ENCODE measurements at places on chromosomes 16 and 17.
A peak's percentile ranks its signal among the peaks of the same experiment; 100 is the strongest.

GRCh38 chr17:55286681-55287589, 22.2 kb downstream of the HLF start:
- DNase-seq, result no peak

DNA sequence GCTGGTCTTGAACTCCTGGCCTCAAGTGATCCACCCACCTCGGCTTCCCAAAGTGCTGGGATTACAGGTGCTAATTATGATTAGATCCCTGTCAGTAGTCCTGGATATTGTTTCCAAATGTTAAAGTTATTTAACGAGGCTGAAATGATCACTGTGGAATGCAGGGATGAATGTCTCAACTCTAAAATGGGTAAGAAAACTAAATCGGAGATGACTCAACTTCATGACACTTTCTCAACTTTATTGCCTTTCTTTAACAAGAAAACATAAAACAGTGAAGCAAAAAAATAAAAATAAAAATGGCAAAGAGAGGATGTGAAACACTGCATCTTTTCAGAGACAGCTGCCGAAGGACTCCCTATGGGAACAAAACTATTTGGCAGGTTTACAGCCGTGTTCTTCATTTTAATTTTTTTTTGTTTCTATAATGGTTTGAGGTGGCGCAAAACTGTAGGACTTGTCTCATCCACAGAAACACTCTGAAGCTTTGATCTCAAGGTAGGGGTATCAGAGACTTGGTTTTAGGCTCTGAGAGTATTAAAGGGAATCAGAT, 382.0 kb downstream of the GRIN2A start:
- no peak for DNase-seq

- DNase-seq, result no peak
These were observed 56.1 kb downstream of the RGS9 start for GRCh38 chr17:65193305-65193704.

- no peak for DNase-seq
These were observed 4.6 kb downstream of the HSD3B7 start for GRCh38 chr16:30989469-30990047.

DNA sequence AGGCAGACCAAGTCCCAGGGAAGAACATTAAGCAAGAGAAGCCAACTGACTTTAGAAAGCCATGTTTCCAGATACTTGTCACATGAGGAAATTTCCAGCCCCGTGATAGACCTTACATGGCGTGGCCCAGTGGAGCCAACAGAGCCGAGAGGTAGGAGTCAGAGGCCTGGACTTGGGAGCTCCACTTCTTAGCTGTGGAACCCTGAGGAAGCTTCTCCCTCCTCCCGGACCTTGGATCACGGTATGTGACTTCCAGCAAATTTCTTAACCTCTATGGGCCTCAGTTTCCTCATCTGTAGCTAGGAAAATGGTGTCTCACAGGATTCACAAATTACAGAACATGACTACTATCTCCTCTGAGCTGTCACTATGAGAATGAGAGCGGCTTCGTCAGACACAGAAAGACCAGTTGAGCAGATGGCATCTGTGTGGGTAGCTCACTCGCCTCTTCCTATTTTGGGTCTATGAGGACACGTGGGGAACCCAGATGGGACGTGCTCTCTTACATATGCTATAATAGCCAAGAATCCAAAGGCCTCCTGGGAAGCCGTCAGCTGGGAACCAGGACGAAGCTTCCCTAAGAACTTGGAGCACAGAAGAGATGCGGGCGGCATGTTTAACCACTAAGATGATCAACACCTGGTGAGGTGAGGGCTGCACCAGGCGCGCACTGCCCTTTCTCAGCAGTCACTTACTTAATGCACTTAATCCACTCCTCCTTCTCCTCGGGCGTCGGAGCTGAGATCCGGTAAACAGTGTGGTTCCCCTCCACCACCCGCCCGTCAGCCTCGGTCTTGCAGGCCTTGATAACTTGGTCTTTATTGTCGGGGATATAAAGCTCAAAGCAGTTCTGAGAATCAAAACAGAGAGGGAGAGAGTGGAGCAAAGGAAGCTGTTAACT, 102.3 kb downstream of the CYTH1 start:
- no peak for DNase-seq

GRCh38 chr16:88061346-88062110, 110.3 kb downstream of the BANP start:
- no peak for DNase-seq

DNA sequence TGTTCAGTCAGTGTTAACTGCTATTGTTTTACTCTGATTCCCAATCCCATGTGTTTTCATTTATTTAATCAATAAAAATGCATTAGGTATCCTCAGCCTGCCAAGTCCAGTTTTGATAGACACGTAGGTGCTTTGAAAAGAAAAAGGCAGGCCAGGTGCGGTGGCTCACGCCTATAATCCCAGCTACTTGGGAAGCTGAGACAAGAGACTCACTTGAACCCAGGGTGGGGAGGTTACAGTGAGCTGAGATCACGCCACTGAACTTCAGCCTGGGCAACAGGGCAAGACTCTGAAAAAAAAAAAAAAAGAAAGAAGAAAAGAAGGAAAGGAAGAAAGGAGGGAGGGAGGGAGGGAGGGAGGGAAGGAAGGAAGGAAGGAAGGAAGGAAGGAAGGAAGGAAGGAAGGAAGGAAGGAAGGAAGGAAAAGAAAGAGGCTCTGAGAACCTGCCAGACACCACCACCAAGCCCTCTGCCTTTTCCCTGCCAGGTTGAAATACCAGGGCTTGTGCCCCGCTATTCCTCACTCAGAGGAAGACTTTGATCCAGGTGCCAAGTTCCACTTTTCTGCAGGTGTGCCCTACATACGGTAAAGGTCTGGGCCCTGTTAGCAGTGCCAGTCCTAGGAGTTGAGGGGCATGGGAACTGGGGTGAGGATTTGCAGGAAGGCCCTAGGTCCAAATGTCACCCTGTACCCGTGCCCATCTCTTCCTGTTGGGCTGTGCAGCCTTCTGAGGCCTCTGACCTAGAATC, 10.1 kb upstream of the KCNH6 start:
- DNase-seq, result no peak

GRCh38 chr16:85869785-85870558, 29.0 kb upstream of the IRF8 start:
- DNase-seq, result no peak

- DNase-seq, result no peak
These were observed 31.6 kb downstream of the AATF start for GRCh38 chr17:36980280-36980761.

DNA sequence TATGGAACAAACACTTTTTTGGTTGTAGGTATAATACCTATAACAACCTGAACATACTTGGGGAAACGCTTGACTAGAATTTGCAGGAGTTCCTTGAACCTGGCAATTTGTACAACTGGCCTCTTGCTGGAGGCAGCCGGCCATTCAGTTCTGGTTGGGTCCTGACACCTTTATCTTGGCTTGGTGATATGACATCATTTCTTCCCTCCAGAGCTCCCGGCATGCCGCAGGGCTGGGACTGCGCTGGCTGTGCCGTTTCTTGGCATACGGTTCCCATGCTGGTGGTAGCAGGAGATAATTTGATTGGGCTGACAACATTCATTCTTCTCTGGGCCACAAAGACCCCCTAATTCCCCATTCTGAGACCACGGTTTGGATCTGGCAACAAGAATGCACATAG, 87.5 kb downstream of the ASIC2 start:
- no peak for DNase-seq

DNA sequence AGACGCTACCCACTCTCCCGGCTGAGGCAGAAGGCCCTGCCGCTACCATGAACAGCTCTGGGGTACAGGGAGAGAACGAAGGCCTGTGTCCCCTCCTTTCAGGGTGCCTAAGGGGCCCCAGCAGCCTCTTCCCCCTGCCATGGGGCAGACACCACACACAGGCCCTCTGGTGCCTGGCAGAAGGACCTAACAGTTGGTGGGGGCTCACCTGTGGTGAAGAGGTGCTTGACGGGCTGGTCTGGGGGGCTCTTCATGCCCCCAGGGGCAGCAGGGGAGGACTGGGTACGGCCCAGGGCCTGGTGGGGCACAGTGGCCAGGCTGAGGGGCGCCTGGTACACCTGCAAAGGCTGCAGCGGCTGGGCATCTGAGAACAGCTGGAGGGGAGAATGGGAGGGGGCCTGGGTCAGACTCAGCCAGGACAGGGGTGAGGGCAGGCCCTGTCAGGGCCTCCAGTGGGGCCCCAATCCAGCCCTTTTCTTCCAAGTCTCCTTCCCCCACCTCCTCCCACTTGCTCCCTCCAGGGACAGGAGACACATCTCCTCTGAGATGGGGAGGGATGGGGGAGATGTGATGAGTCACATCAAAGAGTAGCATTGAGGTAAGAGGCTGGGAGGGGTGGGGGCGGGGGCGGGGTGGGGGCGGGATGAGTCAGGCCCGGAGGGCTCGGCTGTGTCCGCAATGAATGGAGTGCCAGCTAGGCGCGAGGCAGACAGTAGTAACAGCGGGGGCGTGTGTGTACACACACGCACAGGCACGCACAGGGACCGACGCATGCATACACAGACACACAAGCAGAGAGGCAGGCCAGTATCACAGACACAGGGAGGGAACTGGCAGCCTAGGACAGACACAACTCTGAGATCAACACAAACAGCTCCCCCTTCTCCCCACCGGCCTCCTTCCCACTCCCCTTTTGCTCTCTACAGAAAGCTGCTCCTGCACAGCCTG, 16.1 kb downstream of the G6PC3 start:
- no peak for DNase-seq

- DNase-seq, result peak; percentile 21
These were observed 122.3 kb downstream of the PCTP start for GRCh38 chr17:55873017-55873758.

DNA sequence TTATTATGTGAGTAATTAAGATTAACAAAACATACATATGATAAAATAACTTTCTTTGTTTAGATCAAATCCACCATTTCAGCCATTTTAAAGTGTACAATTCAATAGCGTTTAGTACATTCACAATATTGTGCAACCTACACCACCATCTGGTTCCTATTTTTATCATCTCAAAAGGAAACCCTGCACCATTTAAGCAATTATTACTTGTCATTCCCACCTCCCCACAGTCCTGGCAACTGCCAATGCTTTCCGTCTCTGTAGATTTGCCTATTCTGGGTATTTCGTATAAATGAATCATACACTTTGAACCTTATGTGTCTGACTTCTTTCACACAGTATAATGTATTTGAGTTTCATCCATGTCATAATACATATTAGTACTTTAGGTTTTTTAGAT, 162.5 kb upstream of the CNTNAP4 start:
- no peak for DNase-seq

DNA sequence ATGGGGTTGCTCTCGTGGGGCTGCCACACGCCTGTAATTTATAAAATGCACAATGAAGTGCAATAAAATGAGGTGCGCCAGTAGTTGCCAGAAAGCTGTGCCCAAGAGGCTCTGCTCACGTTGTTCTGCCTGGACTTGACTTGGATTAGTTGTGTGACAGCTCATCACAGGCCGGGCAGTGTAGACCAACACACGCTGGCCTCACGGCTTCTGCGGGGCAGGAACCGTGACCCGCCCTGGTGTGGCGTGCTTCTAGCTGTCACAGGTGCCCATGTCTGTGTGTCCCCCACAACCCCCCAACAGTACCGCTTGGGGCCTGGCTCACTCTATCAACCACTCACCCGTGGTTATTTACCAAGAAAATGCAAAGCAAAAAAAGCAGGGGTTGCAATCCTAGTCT, 112.2 kb upstream of the ZNF750 start:
- no peak for DNase-seq

DNA sequence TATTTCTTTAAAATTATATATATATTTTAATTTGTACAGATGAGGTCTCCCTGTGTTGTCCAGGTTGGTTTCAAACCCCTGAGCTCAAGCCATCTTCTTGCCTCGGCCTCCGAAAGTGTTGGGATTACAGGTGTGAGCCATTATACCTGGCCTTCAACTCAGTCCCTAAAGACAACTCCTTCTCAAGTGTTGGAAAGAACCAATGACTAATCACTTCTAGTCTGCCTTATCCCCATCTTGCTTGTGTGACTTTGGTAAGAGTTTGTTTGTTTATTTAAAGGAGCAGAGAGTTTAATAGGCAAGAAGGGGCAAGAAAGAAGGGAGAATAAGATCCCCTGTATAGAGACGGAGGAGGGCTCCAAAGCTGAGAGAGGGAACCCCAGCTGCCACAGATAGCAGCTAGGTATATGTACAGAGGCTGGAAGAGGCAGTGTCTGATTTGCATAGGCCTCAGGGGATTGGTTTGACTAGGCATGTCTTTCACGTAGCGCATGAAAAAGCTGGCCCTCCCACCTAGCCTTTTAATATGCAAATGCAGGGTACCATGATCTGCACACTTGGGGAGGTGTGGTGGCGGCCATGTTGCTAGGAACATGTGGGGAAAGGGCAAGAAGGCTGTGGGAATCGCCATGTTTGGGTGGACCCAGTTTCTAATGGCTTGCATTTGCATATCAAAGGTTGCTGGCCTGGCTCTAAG, 21.5 kb downstream of the ABCC1 start:
- no peak for DNase-seq

GRCh38 chr16:73385696-73386095, 337.8 kb upstream of the ZFHX3 start:
- DNase-seq, result no peak

DNA sequence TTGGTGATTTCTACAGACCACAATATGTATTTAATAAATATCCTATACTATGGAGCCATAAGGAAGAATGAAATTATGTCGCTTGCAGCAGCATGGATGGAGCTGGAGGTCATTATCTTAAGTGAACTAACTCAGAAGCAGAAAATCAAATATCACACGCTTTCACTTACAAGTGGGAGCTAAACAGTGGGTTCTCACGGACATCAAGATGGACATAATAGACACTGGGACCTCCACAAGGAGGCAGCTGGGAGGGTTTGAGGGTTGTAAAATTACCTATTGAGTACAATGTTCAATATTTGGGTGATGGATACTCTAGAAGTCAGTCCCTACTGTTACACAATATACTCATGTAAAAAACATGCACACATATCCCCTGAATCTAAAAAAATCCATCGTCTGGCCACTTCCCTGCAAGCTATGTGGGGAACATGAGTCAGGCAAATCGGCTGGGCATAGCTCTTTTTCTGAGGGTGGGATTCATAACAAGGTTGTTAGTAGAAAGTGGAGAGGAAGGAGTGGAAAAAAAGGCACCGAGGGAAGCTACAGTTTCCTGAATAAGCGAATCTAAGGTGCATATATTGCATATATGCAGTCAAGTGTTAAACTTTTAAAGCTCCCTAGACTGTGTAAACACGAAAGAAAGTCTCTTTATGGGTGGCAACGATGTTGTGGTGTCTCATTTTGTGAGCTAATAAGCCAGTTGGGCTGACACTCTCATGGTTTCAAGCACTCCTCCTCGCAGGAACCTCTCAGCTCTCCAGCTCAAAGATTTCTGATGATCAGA, 135.2 kb upstream of the CPHXL start:
- DNase-seq, result no peak

DNA sequence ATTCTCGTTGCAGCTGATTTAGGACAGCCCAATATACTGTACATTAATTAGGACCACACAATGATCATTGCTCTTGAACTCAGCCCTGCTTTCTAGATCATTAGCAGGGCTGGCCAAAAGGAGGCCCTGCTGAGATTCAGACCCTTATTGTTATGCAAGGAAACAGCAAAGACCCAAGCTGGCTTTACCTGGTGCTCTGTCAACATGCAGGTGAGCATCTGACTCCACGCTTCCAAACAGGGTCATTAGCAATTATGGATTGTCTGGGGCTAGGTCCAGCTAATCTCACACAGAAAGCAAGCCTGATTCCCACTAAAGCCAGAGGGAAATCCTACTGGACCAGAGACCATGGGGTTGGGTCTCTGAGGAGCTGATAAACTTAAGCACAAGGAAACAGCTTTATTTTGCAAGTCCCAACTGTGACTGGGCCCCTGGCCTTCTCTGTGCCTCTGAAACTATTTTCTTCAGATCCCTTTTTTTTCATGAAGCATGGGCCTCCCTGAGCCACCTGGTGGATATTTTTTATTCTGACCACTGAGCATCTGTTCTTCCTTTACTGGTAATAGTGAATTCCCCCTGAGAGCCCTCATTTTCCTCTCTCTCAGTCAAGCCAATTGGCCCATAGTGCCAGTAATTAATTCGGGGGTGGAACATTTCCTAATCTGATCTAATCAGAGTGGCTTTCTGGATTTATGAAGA, 236.1 kb downstream of the GRIN2A start:
- DNase-seq, result peak; percentile 41

Data from GM12865 (cell line).